ENCODE measurements at places on chromosomes 2 and 18.

DNA sequence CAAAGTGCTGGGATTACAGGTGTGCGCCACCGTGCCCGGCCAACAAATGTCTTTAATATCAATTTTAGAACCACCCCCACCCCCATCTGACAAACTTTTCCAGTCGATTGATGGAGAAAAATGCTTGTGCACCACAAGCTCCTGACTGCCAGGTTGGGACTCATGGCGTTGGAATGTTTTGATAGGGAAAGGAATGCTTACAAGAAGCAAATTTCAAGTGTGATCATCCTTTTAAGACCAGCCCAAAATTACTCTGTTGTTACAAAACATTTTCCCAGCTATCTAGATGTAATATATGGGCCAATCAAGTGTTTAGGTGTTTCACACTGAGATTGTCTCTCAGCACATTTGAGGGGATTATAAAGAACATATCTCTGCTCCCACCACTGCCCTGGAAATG is 45.2 kb downstream of the UBXN4 start:
- no peak for DNase-seq

DNA sequence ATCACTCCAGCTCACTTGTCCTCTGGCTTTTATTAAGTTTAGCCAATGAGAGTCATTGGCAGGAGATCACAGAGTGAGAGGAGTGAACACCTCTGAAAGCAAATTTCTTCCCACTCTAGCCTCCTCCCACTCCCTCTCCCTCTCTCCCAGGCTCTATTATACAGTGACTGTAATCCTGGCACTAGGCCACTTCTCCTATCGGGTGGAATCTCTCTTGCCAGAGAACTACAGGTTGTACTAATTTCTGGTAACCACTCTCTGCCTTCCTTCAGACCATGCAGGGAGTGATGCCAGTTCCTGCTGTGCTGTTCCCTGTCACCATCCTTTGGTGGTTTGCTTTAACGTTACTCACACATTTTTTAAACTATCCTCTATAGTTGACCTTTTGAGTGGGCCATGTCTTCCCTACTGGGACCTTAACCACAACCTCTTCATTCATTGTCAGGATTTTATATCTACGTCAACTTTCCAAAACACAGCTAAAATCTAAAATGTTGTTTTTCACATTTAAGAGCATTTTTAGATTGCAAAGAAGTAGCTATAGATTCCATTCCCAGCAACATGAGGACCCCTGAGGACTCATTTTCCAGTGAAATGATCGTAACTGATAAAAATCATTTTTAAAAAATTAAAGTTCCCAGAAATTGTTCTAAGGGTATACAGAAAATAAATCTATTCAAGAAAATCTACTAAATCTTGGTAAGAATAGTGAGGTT is 217.1 kb downstream of the MREG start:
- no peak for DNase-seq

DNA sequence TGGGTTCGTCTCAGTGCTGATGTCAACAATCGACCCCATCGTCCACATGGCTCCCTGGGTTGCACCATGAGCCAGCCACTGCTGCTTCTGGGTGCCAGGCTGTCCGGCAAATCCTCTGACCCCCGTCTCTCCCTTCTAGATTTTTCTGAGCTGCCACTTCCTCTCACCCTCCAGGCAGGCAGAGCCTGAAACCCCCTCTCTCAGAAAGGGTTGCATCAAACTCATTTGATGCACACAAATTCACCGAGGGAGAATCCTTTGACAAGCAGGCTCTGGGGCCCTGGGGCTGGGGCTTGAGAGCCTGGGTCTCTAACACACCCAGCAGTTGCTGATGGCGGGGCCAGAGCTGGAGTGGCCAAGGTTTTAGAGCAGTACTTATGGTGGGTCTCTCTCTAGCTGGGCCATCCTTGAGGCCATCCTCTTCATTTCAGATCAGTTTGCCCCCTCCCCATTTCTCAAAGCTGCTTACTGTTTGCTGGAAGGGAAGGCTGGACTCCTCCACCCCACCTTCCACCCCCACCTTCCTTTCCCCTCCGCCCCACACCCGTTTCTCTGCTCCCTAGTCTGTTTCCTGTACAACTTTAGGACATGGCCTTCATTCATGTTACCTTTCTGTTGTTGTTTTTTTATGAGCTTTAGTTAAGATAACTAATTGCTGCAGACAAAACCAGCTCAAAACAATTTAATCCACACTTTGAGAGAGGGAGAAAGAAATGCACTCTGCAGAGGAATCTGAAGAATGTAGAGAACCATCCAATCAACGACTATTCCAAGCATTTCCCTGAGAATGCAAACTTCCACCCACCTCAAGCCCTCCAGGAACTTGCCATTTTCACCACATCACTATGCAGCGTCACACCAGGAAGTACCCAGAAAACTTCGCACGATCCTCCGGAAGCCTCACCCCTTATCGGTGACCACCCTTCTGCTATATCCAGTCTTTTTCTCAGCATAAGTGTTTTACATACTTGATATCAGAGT is 69.5 kb downstream of the ARL4C start:
- no peak for DNase-seq

GRCh38 chr2:200138391-200139124 is 167.9 kb upstream of the SPATS2L start:
- DNase-seq, result no peak

GRCh38 chr2:59322005-59322404 is 1080.9 kb upstream of the FANCL start:
- DNase-seq, result no peak

- no peak for DNase-seq
Observed at GRCh38 chr2:218720048-218721041, 9.7 kb downstream of the TTLL4 start.

DNA sequence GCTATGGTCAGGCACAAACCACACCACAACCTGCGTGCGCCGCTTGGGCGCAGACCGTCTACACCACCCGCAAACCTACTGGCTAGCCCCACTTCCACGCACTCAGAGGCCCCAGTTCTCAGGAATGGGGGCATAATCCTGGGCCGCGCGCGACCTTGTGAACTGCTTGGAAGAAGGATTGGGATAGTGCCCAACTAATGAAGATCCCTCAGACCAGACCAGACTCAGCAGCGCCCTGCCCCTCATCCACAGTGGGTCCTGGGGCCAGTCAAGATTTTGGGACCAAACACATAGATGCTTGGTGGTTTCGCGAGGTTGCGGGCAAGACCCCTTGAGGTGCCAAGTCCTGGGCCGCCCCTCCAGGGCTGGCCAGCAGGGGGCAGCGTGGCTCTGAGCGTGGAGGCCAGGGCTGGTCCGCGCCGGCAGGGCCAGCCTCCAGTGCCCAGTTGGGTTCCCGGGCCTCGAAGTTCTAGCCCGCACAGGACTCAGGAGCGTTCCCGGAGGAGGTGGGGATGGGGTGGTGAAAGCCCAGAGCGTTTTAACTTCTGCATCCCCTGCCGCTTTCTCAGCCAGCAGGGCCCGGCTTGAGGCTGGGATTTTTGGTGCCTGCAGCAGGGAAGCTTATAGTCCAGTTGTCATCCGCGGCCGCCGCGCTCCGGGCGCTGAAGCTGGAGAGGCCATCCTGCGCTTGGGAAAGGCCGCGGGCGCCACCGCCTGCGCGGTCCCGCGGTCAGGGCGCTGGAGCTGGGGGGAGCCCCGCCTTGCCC is 8.3 kb downstream of the OSR1 start:
- no peak for DNase-seq

DNA sequence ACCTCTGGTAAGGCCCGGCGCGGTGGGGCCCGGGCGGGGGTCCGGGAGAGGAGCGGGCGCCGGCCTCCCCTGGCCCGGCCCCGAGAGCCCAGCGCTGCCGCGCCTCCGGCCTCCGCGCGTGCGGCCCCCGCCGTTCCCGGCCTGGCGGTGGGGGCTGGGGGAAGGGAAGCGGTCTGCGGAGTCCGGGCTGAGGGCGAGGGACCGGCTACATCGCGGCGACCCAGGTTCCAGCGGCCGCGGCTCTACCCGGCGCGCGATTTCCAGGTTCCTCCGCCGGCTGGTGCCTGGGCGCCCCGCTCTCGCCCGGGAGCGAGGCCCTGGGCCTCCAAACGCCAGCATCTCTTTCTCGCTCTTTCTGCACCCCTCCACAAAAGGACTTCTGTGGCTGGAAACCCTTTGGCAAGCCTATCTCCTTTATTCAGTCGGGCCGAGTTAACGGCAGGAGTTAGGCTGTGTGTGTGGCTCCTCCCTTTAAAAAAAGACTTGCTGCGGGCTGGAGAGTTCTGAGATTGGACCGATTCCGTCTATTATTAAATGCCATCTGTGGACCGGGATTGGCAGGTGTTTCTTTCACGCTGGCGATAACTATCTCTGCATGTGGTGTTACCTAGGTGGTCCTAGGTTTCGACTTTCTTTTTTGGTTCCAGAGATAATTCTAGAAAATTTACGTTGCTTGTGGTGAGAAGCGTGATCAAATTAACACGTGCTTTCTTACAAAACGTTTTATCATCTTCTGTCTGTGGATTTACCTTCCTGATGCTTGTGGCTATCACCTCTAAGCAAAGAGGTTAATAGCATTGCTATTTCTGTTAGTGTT is 592 bp downstream of the ME2 start:
- DNase-seq, result no peak

DNA sequence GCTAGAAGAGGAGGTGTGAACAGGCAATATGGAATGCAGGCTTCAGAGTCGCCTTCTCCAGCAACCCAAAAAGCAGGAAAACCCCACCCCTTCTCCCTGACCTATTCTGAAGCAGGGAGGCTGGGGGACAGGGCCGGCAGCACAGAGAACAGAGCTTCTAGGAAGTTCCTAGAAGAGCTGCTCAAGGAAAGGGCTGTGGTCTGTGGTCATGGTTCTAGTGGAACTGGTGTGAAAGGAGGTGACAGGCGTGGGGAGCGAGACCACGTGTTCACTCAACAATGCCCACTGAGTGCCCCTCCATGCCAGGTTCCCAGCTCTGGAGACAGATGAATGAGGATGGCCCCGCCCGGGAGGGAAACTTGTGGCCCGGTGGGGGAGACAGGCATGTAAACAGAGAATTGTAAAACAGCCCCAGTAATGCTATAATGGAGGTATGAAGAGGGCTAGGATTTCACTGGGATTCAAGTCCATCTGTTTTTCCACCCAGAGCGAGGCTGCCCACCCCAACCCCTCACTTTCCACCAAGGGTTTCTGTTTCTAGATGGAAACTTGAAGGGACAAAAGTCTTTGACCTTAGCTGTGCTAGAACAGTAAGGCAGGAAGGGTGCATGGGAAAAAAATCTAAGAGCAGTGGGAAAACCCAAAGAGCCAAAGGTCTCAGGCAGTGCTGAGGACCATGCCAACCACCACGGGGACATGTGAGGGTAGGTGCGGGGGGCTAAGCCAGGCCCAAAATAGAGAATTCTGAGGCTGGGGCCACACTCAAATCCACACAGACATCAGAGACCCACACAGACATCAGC is 71.8 kb downstream of the TNS1 start:
- DNase-seq, result no peak

DNA sequence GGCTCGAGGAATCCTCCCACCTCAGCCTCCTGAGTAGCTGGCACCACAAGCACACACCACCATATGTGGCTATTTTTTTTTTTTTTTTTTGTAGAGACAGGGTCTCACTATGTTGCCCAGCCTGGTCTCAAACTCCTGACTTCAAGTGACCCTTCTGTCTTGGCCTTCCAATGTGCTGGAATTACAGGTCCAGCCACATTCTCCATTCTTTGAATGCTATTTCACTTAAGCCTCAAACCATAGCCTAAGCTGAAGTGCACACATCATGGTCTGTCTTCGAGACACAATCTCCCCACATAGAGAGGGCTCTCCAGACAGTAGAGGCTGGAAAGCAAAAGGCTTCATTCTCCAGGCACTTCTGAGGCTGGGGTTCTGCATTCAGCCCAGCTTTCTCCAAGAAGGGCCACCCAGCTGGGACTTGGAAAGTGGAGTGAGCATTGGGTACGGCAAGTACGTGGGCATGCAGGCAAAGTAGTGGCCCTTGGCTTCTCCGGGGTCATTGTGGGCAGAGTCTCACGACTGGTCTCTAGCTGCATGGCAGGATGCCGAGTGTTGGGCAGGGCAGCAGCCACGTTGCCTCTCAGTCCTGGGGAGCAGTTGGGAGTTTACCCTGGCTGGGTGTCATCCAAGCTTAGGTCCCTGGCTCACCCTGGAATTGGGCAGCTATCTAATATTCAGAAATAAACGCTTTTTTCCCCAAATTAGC is 78.2 kb upstream of the SMAD7 start:
- DNase-seq, result no peak

- DNase-seq, result no peak
Observed at GRCh38 chr18:62777814-62778213, 62.5 kb downstream of the PHLPP1 start.

DNA sequence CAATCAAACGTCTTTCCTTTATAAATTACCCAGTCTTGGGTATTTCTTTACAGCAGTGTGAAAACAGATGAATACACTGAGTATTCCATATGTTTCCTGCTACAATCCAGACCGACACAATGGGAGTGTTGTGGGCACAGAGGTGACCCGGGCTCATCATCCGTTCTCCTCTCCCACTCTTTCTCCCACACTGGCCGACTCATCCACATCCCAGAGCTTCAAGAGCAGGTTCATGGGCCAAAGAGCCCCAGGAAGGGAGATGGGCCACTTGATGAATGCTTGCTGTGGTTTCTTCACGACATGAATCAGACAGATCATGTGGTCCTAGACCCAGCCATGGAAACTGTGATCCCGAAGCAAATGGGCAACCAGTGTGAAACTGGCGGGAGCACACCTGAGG is 4.1 kb upstream of the COPS8 start:
- no peak for DNase-seq

GRCh38 chr2:158500333-158500732 is 43.6 kb downstream of the PKP4 start:
- DNase-seq, result no peak

DNA sequence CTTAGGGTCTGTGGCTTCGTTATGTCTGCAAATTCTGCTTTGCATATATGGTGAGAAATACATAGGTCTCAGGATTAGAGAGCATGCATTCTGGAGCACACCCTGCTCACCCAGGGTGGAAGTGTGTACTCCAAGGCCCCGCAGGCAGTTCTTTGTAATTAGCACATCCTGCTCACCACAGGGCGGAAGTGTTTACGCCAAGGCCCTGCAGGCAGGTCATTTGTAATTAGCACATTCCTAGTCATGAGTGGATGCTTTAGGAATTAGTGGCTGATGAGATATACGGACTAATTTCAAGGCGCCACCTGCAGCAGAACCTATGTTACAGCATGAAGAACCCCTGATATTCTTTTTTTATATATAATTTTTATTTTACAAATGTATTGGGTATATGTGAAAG is 4.2 kb downstream of the ALLC start:
- DNase-seq, result no peak

DNA sequence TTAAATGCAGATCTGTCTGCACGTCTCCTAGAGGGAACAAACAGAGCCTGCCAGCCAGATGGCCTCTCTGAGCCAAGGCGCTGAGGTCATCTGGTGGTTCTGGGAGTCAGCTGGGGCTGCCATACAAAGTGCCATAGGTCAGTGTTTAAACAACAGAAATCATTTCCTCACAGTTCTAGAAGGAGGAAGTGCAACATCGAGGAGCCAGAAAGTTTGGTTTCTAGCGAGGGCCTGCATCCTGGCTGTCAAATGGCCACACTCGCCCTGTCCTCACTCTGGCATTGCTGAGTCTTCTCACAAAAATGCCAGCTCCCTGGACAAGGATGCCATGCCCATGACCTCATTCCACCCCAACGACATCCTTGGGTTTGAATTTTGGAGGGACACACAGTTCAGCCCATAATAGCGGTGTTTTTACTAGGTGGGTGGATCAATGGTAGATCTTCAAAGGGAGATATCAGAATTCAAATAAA is 59.6 kb downstream of the MYT1L start:
- DNase-seq, result no peak

GRCh38 chr2:235541016-235541415 is 47.2 kb downstream of the AGAP1 start:
- no peak for DNase-seq

GRCh38 chr2:200208041-200208440 is 98.5 kb upstream of the SPATS2L start:
- DNase-seq, result no peak

All from progenitor cell of endocrine pancreas (in vitro differentiated cells).